Chondrocyte (in vitro differentiated cells): ENCODE measurements at places on chromosomes 6 and 20. TPM values are rescaled to one million over a fixed set of nuclear protein-coding genes. Genes with fewer than 3 reads are reported as not detected.
A peak's percentile ranks its signal among the peaks of the same experiment; 100 is the strongest.

DNA sequence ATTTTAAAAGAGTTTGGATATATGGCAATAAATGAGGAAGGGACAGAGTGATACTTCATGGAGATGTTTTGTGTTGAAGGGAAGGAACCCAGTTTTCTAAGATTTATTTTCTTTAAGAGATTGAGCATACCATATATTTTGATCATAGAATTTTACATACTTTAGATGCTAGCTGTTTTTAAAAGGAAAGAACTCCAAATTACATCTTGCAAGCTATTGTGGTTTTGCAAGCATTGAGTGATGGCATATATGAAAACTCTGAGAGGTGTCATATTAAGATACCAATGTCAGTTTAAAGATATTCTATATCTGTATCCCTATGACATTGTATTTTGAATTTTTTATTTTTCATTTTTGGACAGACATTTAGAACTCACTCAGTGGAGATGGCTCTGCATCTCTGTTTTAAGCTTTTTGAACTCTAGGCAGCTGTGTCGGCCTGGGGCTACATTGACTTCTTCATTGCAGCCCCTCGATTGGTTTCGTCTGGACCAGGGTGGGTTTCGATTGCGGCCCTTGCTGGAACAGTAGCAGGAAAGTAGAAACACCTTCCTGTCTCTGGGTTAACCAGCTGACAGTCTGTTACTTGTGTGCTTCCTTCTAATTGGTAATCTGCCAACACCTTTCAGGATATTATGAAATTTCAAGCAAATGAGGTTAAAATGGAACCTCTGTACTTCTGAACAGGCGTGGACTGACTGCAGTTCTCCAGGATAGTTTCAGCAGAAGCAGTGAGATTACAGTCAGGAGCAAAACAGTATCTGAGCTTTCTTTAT lies 14.0 kb downstream of the IGF2R start:
- H3K4me3 ChIP-seq = no peak overlapping the region
- peak overlapping the region; percentile 80 for H3K27ac ChIP-seq
- DNase-seq = no peak
- no peaks in the 10 kb centered on the region for H3K36me3 ChIP-seq
- peaks cover 86% of the 10 kb centered on the region for H3K4me1 ChIP-seq

DNA sequence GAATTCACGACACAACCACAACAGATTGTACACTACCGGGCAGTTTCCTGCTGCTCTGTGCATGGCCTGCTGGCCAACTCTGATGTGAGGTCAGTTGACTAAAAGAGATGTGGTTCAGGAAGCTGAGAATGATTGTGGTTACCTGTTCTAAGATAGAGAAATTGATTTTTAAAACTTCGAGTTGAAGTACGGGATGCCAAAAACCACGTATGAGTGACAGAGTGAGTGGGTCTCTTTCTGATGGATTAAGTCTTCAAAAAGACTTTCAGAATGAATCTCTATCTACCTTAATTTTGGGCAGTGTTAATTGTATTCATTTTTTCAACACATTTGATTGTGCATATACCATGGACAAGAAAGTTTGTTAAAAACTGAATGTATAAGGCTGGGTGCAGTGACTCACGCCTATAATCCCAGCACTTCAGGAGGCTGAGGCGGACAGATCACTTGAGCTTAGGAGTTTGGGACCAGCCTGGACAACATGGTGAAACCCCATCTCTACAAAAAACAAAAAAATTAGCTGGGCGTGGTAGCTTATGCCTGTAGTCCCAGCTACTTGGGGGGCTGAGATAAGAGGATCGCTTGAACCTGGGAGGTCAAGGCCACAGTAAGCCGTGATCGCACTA lies 121.2 kb downstream of the SGK1 start:
- H3K36me3 ChIP-seq = no peaks in the 10 kb centered on the region
- DNase-seq = no peak
- H3K27me3 ChIP-seq = no peaks in the 10 kb centered on the region
- H3K4me3 ChIP-seq = no peak overlapping the region

DNA sequence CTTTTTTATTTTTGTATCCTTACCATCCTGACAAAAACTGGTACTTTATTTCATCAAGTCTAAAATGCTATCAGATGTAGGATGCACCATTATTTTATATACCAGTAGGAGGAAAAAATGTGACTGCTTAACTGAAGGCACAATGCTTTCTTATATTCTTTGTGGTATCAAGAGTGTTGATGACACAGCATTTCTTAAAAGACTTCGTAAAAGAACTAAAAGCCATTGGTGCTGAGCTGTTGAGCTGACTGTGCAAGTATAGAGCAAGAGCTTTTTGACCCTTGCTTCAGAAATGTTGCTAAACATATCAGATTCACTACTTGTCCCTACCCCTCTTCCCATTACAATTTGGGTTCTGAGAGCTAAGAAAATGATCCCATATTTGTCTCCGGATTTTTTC lies 17.5 kb downstream of the SF3B5 start:
- H3K4me1 ChIP-seq = no peaks in the 10 kb centered on the region
- peaks cover 5% of the 10 kb centered on the region for H3K27me3 ChIP-seq
- H3K4me3 ChIP-seq = no peak overlapping the region
- no peak overlapping the region for H3K27ac ChIP-seq
- no peak for DNase-seq
- H3K36me3 ChIP-seq = peaks cover 2% of the 10 kb centered on the region

DNA sequence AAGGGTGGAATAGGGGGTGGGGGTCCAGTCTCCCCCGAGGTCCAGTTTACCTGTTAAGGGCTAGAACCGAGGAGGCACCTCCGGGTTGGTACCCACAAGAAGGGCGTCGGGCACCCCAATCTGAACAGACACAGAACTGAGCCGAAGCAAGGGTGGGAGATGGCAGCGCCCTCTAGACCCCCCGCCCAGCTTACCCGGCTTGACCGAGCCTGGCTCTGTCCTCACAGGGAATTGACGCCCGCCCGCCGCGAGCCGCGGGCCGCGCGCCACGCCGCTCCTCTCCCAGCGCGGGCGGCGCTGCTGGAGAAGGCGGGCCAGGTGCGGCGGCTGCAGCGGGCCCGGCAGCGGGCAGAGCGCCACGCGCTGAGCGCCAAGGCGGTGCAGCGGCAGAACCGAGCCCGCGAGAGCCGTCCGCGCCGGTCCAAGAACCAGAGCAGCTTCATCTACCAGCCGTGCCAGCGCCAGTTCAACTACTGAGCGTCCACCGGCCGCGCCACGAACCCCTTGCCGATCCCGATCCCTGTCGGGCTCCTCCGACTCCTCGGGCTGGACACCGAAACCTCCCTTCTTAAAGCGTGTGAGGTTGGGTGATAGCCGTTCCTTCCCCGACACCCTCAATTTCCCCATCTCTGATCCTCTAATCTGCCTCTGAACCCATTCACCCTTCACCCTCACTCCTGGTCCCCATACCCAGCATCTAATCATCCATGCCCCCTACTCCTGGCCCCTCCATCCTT lies 5.9 kb downstream of the TP53INP2 start:
- H3K4me1 ChIP-seq = peaks cover 58% of the 10 kb centered on the region
- H3K36me3 ChIP-seq = peaks cover 11% of the 10 kb centered on the region
- H3K4me3 ChIP-seq = peak overlapping the region; percentile 82
- DNase-seq = no peak
- peak overlapping the region; percentile 83 for H3K27ac ChIP-seq
- no peaks in the 10 kb centered on the region for H3K27me3 ChIP-seq

- no peaks in the 10 kb centered on the region for H3K36me3 ChIP-seq
- no peaks in the 10 kb centered on the region for H3K4me1 ChIP-seq
- no peaks in the 10 kb centered on the region for H3K27me3 ChIP-seq
- DNase-seq = no peak
Observed at GRCh38 chr6:34273242-34273805, 24.5 kb upstream of the SMIM29 start.

DNA sequence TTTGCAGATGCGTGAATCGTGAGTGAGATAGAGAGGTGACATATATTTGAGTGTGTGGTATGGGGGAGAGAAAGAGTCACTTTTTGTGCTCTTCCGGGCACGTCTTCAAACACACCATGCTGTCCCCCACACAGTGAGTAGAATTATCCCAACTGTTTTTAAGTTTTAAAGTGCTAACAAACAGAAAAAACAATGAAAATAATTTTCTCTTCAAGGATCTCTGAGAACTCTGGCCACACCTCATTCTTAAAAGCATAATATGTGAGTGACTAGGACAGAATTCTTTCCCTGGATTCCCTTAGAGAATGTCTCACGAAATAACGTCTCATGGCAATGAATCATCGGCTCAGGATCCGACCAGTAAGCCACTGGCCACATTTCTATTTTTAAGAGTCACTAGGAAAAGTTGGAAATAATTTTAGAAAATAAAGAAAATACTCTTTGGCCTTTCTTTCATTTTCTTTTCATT lies 235.7 kb upstream of the ZNF217 start:
- no peaks in the 10 kb centered on the region for H3K27me3 ChIP-seq
- peak overlapping the region; percentile 100 for H3K27ac ChIP-seq
- H3K4me3 ChIP-seq = peak overlapping the region; percentile 65

DNA sequence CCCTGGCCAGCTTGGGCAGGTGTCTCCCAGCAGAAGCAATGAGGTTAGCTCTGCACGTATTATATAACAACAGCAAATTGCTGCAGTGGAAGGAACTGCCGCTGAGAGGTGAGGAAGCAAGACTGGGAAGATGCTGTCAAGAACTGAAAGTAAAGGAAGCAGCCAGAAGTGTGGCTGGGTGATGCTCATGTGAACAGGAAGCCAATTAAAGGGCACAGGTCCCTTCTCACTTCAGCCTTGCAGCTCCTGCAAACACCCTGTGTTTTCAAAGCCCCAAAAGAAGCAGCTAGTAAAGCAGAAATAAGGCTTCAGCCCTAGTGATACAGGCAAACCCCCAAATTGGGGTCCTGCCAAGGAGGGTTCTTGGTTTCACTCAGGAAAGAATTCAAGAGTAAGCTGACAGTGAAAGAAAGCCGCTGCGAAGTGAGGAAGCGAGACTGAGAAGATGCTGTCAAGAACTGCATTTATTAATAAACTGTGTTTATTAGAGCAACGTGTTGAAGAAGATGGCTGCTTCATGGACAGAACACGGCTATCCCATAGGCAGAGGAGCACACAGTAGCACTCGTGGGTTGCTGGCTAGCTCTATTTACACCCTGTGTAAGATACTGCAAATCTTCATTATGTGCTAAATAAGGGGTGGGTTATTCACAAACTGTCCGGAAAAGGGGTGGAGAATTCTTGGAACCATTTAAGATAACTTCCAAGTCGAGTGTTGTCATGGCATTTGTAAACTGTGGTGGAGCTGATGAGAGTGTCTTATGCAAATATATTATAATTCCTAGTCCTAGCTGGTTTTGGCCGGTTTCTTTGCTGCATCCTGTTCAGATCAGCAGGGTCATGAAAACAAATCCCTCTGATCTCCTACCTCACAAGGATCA lies 152.2 kb downstream of the LINC00237 start:
- DNase-seq = no peak
- no peaks in the 10 kb centered on the region for H3K36me3 ChIP-seq
- H3K4me1 ChIP-seq = no peaks in the 10 kb centered on the region
- peaks cover 2% of the 10 kb centered on the region for H3K27me3 ChIP-seq
- no peak overlapping the region for H3K4me3 ChIP-seq
- no peak overlapping the region for H3K27ac ChIP-seq

- H3K27me3 ChIP-seq = peaks cover 2% of the 10 kb centered on the region
- DNase-seq = peak; percentile 1
- H3K4me1 ChIP-seq = peaks cover 33% of the 10 kb centered on the region
- no peak overlapping the region for H3K4me3 ChIP-seq
- no peaks in the 10 kb centered on the region for H3K36me3 ChIP-seq
Observed at GRCh38 chr6:43717389-43717788, 29.8 kb upstream of the MRPS18A start.

GRCh38 chr20:51131811-51132210 lies 108.9 kb upstream of the KCNG1 start:
- no peaks in the 10 kb centered on the region for H3K36me3 ChIP-seq
- H3K4me1 ChIP-seq = peaks cover 10% of the 10 kb centered on the region
- peaks cover under 1% of the 10 kb centered on the region for H3K27me3 ChIP-seq
- DNase-seq = no peak
- H3K4me3 ChIP-seq = no peak overlapping the region

- DNase-seq = no peak
- H3K27me3 ChIP-seq = peaks cover 13% of the 10 kb centered on the region
- H3K36me3 ChIP-seq = no peaks in the 10 kb centered on the region
- peaks cover 13% of the 10 kb centered on the region for H3K4me1 ChIP-seq
- no peak overlapping the region for H3K4me3 ChIP-seq
Observed at GRCh38 chr6:166830185-166830890, 126.0 kb downstream of the RNASET2 start.

- H3K27me3 ChIP-seq = peaks cover 7% of the 10 kb centered on the region
- no peak for DNase-seq
- no peak overlapping the region for H3K4me3 ChIP-seq
- H3K36me3 ChIP-seq = no peaks in the 10 kb centered on the region
- H3K27ac ChIP-seq = no peak overlapping the region
Observed at GRCh38 chr6:44186635-44187025, 28.0 kb downstream of the CAPN11 start.

CFB gene
- total RNA-seq = 2.3 to 3.2 TPM (median 2.6 TPM) in 3 replicates

MAS1 gene
- not detected in 3 replicates for total RNA-seq

FILIP1 gene
- 0.51 to 7.1 TPM (median 7.0 TPM) in 3 replicates for total RNA-seq

RAB23 gene
- total RNA-seq = 69.7 to 79.4 TPM (median 78.4 TPM) in 3 replicates

GTF2H4 gene
- 39.5 to 54.6 TPM (median 40.1 TPM) in 3 replicates for total RNA-seq

TRIM31 gene
- total RNA-seq = not detected in 3 replicates
